ENCODE measurements at places on chromosomes 4 and X. TPM values are rescaled to one million over a fixed set of nuclear protein-coding genes. Genes with fewer than 3 reads are reported as not detected.

The MAGEB1 gene
- total RNA-seq, result not detected

The RASGEF1B gene
- total RNA-seq, result 12.6 TPM

The SPARCL1 gene
- 1,343 TPM for total RNA-seq

The NLRP2B gene
- 0.27 TPM for total RNA-seq

The RTL5 gene
- 13.9 TPM for total RNA-seq

DNA sequence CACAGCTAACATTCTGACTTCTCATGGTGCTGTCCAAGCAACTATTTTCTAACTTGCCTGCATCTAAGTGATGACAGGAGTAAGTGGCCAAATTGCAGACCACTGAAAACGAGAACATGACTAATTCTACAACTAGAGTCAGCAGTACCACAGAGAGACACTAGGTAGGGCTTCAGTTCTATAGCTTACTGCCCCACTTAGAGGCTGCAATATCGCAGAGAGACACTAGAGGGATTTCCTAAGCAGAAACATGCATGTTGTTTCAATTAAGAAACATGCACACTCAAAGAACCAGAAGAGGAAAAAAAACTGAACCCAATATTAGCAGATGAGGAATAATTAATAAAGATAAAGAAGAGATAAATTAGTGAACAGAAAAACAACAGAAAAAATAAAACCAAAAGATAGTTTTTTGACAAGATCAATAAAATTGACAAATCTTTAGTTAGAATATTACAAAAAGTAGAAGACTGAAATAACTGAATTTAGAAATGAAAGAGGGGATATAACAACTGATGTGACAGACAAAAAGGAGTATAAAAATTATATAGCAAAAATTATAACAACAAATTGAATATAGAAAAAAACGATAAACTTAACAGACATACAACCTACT is 100.8 kb downstream of the SPIN4 start:
- no peak for DNase-seq
- H3K27me3 ChIP-seq, result no peaks in the 10 kb centered on the region
- H3K4me1 ChIP-seq, result peaks cover 2% of the 10 kb centered on the region
- no peaks in the 10 kb centered on the region for H3K36me3 ChIP-seq
- H3K27ac ChIP-seq, result no peak overlapping the region

DNA sequence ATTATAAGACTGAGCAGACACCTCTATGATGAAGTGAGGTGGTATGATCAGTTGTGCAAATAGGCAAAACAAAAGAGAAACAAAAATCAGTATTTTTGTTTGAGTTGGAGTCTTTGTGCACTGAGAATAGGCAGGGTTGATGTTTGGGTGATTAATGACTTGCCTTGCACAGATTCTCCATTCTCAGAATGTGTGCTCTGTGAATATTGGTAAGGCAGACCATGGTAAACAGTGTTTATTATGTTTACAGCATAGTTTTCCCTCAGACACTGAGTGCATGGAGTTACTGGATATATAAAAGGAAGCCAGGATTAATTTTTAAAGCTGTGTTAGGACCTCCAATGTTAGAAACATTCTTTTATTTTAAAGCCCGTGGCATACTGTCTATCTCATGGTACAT is 240.2 kb upstream of the MAGEB16 start:
- no peak overlapping the region for H3K4me3 ChIP-seq
- no peaks in the 10 kb centered on the region for H3K36me3 ChIP-seq
- H3K27ac ChIP-seq, result no peak overlapping the region
- no peak for DNase-seq

DNA sequence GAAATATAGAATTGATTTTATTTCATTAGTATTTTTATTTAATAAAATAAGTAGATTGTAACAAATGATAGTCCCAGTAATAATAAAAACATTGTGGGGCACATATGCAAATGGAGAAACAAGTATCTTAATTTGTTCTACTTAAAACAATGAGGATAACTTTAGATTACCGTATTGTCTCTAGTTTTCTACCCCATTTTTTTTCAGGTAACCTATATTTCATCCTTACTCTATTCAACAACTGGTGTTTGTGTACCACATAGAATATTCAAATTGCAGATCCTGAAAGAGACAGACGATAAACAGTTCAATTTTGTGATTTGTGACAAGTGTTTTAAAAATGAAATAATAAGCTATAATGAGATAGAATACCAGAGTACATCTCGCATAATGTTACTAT is 671.8 kb downstream of the GALNTL6 start:
- H3K36me3 ChIP-seq, result no peaks in the 10 kb centered on the region
- H3K4me1 ChIP-seq, result no peaks in the 10 kb centered on the region
- no peak for DNase-seq

- H3K27ac ChIP-seq, result no peak overlapping the region
- no peaks in the 10 kb centered on the region for H3K27me3 ChIP-seq
- H3K36me3 ChIP-seq, result no peaks in the 10 kb centered on the region
- no peak for DNase-seq
- H3K4me3 ChIP-seq, result no peak overlapping the region
- H3K4me1 ChIP-seq, result no peaks in the 10 kb centered on the region
These were observed 105.3 kb downstream of the CPZ start for GRCh38 chr4:8697826-8698225.

DNA sequence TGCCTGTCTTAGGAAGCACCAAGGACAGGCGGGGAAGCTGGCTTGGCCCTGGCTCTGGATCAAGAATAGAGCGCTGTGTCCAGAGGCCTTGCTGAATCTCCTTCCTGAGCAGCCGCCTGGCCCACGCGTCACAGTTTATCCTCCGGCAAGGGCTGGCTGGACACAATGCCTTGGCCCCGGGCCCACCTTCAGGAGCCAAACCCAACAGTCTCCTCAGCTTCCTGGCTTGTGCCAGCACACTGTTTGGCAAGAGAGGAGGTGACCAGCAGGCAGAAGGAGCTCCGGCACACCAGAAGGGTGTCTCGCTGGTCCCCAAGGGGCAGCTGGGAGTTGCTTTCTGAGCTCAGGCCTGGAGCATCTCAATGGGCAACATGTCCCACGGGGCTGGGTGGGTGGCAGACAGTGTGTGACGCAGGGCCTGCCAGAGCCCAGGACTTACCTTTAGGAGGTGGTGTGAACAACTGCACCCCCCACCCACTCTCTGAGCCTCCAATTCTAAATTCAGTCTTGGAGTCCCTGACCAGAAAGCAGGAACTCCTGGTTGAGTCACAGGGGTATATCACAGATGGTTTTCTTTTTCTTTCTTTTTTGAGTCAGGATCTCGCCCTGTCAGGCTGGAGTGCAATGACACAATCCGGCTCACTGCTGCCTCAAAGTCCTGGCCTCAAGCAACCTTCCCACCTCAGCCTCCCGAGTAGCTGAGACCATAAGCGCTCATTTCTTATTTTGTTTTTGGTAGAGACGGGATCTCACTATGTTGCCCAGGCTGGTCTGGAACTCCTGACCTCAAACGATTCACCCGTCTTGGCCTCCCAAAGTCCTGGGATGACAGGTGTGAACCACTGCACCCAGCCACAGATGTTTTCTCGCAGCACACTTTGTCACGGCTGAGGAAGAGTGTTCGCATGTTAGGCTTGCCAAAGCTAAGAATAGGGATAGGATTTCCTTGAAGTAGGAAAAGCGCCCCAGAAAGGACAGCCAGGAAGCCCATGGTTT is 361.2 kb downstream of the BCOR start:
- H3K27me3 ChIP-seq, result no peaks in the 10 kb centered on the region
- peak; percentile 95 for DNase-seq
- H3K4me1 ChIP-seq, result peaks cover 2% of the 10 kb centered on the region
- H3K36me3 ChIP-seq, result no peaks in the 10 kb centered on the region

- H3K4me1 ChIP-seq, result no peaks in the 10 kb centered on the region
- H3K4me3 ChIP-seq, result no peak overlapping the region
- no peaks in the 10 kb centered on the region for H3K27me3 ChIP-seq
- no peaks in the 10 kb centered on the region for H3K36me3 ChIP-seq
- no peak overlapping the region for H3K27ac ChIP-seq
These were observed 466.1 kb downstream of the ADGRL3 start for GRCh38 chr4:61666244-61666643.

- no peak overlapping the region for H3K4me3 ChIP-seq
- H3K36me3 ChIP-seq, result peaks cover 2% of the 10 kb centered on the region
- no peaks in the 10 kb centered on the region for H3K4me1 ChIP-seq
- no peak for DNase-seq
- H3K27me3 ChIP-seq, result no peaks in the 10 kb centered on the region
- H3K27ac ChIP-seq, result no peak overlapping the region
These were observed 15.6 kb downstream of the PAQR3 start for GRCh38 chr4:78923464-78924312.

DNA sequence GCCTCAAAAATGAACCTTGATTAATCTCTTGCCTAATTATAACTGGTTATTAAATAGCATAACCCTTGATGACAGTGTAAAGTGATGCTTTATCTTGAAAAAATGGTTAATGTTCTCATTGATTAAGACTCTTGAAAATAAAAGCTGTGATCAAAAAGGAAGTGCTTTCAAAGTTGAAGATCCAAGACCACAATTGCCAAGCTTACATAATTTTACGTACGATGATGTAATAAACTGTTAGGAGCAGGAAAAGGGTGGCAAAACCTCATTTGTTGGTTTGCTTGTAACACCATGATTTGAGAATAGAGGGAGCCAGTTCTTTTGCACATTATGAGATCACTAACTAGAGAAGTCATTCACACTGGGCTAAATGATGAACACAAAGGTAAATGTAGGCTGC is 322.2 kb downstream of the ADGRL3 start:
- DNase-seq, result no peak
- H3K27me3 ChIP-seq, result no peaks in the 10 kb centered on the region
- no peak overlapping the region for H3K27ac ChIP-seq
- no peak overlapping the region for H3K4me3 ChIP-seq
- no peaks in the 10 kb centered on the region for H3K36me3 ChIP-seq
- H3K4me1 ChIP-seq, result peaks cover 3% of the 10 kb centered on the region

- H3K36me3 ChIP-seq, result no peaks in the 10 kb centered on the region
- H3K27ac ChIP-seq, result no peak overlapping the region
- H3K27me3 ChIP-seq, result no peaks in the 10 kb centered on the region
- H3K4me3 ChIP-seq, result no peak overlapping the region
- no peak for DNase-seq
- H3K4me1 ChIP-seq, result no peaks in the 10 kb centered on the region
These were observed 105.4 kb downstream of the ANXA3 start for GRCh38 chr4:78656968-78657445.

- H3K27ac ChIP-seq, result no peak overlapping the region
- no peak for DNase-seq
- no peaks in the 10 kb centered on the region for H3K36me3 ChIP-seq
- no peaks in the 10 kb centered on the region for H3K27me3 ChIP-seq
- H3K4me3 ChIP-seq, result no peak overlapping the region
- H3K4me1 ChIP-seq, result no peaks in the 10 kb centered on the region
These were observed 35.1 kb upstream of the NR3C2 start for GRCh38 chr4:148477276-148477675.

DNA sequence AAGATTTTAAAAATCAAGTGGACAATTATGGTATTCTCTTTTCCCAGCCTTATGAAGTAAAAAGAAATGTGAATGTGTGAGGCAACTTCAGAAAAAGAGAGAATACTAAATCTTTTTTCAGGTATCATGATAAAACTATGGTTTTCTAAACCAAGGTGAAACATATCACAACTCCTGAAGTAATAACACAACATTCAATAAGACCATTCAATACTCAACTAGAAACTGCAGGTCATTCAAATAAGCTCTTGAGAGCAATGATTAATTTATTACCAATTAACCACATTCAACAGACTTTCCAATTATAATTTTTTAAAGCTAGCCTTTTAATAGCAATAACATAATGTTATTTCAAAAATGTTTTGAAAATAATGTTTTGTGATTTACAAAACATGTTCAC is 35.8 kb downstream of the SLC10A7 start:
- H3K4me3 ChIP-seq, result no peak overlapping the region
- H3K27ac ChIP-seq, result no peak overlapping the region
- peaks cover 2% of the 10 kb centered on the region for H3K36me3 ChIP-seq
- no peaks in the 10 kb centered on the region for H3K4me1 ChIP-seq
- no peak for DNase-seq
- no peaks in the 10 kb centered on the region for H3K27me3 ChIP-seq

GRCh38 chrX:130418066-130418465 is 16.3 kb downstream of the RBMX2 start:
- H3K4me3 ChIP-seq, result no peak overlapping the region
- H3K4me1 ChIP-seq, result no peaks in the 10 kb centered on the region
- no peaks in the 10 kb centered on the region for H3K27me3 ChIP-seq
- peaks cover 1% of the 10 kb centered on the region for H3K36me3 ChIP-seq
- no peak for DNase-seq

DNA sequence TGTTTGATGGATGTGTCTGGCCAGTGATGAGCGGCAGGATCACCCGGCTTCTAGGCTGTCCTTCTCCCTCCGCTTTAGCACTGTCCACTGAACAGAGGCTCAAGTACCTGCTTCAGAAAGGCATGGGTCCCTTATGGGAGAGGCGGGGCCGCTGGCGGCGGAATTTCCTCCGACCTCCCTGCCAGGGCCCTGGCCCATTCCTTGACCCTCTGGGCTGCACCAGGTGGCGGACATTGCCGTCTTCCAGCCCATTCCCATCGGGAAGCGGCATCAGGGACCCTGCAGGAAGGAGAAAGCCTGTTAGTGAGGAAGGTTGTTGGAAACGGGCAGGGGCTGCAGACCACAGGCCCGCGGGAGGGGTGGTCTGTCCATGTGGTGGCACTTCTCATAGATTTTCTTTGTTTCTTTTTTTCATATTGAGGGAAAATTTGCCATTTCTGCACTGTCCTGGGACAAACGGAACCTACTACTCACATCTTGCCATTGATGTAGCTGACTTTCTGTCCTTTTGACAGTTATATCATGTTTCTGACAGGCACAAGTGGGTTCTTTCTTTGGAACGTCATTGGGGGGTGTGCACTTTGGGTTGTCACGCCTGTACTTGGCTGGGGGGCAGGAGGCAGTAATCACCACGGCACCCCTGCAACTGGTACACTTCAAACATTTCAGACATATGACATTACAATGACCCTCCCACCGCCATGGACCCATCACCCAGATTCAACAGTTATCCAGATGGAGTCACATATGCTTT is 6.1 kb downstream of the APLN start:
- no peak for DNase-seq
- no peaks in the 10 kb centered on the region for H3K27me3 ChIP-seq
- no peaks in the 10 kb centered on the region for H3K4me1 ChIP-seq
- no peaks in the 10 kb centered on the region for H3K36me3 ChIP-seq
- no peak overlapping the region for H3K4me3 ChIP-seq

- no peak overlapping the region for H3K4me3 ChIP-seq
- no peaks in the 10 kb centered on the region for H3K27me3 ChIP-seq
- no peaks in the 10 kb centered on the region for H3K4me1 ChIP-seq
- DNase-seq, result no peak
- no peaks in the 10 kb centered on the region for H3K36me3 ChIP-seq
These were observed 5.7 kb downstream of the CITED1 start for GRCh38 chrX:72299891-72300630.

DNA sequence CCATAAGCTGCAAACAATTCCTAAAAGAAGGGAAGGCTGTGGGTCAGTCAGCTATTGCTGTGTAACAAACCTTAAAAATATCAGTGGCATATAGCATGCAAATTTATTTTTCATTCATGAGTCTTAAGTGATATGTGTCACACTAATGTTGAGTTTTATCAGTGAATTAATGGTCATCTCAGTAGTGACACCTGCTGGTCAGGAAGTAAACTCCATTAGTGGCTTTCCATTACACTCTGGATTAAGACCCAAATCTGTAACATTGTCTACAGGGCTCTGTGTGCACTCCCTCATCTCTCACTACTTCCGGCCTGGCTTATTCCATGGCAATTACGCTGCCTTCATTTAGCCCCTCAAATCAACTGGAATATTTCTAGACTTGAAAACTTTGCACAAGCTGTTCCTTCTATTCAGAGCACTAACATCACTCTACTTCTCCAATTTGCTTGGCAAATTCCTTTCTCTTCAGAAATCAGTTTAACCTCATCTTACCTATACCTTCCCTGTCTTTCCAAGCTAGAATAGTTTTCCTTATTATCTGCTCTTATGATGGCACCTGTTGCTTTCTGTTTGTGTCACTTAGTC is 217.3 kb upstream of the TAPT1 start:
- H3K36me3 ChIP-seq, result no peaks in the 10 kb centered on the region
- H3K4me1 ChIP-seq, result no peaks in the 10 kb centered on the region
- no peak overlapping the region for H3K27ac ChIP-seq
- no peak overlapping the region for H3K4me3 ChIP-seq

All from aorta (tissue), 5 donors.